Panc1 (cell line): ENCODE measurements at places on chromosomes 7 and 10. TPM values are rescaled to one million over a fixed set of nuclear protein-coding genes. Genes with fewer than 3 reads are reported as not detected.

DNA sequence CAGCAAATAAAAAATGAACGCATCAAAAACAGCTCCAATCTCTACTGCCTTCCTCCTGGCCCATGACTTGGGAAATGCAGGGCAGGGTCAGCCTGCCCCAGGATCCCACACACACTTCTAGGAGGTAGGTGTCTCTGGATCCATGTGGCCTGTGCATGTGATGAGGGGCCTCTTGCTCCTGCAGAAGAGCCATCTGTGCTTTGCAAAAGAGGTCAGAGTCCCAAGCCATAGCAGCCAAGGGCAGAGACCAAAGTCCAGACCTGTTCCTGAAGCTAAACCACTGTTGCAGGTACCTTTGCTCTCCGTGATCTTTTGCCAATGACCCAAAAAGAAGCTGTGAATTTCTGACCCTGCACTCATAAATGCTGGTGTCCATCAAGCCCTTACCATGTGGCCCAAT is 57.1 kb downstream of the KCNMA1 start:
- no peaks in the 10 kb centered on the region for H3K27me3 ChIP-seq
- H3K4me1 ChIP-seq: peaks cover 65% of the 10 kb centered on the region
- H3K36me3 ChIP-seq: no peaks in the 10 kb centered on the region
- H3K27ac ChIP-seq: peak overlapping the region; percentile 25; the same call in 1 of the 2 replicates
- DNase-seq: no peak

DNA sequence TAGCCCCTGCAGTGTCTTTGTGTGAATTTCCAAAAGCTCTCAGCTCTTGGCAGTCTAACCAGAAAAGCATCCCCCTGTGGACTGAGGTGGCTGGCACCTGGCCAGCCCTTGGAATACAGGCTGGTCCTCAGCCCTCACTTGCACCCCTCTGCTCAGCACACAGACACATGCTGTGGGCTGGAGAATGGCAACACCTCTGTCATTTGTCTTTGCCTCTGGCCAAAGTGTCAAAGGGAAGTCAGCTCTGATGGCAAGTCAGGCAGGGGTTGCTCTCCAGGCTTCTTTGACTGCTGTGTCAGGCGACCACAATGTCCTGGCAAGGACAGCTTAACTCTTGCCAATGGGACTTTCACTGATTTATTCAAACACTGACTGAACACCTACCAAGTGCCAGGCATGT is 724.8 kb downstream of the INHBA start:
- DNase-seq: no peak
- no peak overlapping the region for H3K27ac ChIP-seq
- no peaks in the 10 kb centered on the region for H3K36me3 ChIP-seq
- H3K27me3 ChIP-seq: no peaks in the 10 kb centered on the region
- no peaks in the 10 kb centered on the region for H3K4me1 ChIP-seq
- no peak overlapping the region for H3K4me3 ChIP-seq

DNA sequence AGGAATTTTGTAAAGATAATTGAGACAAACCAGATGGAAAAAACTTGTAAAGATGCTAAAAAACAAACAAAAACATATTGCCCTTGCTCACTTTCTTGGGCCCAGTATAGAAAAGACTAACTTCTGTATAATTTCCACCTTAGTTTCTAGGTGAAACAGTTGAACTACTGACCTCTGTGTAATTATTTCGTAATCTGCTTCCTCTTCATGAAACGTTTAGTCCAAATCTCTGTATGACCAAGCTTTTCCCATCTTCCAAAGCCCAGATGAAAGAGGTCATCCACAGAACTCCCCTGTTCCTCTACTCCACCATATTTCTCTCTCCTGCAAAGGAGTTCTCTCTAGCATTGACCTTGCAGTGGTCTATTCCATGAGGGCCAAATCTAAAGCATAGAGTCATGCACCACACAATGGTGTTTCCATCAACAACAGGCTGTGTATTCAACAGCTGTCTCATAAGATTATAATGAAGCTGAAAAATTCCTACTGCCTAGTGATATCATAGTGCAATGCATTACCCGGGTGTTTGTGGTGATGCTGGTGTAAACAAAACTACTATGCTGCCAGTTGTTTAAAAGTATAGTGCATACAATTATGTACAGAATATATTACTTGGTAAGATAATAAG is 647.6 kb downstream of the TNS3 start:
- H3K27me3 ChIP-seq: no peaks in the 10 kb centered on the region
- no peak overlapping the region; the same call in 1 of the 2 replicates for H3K27ac ChIP-seq
- peaks cover 11% of the 10 kb centered on the region; the same call in 1 of the 2 replicates for H3K4me1 ChIP-seq
- no peaks in the 10 kb centered on the region for H3K36me3 ChIP-seq
- H3K4me3 ChIP-seq: no peak overlapping the region
- no peak for DNase-seq

The SEMA3C gene
- total RNA-seq: 232 TPM

The ZEB1 gene
- 31.5 TPM for total RNA-seq

The NODAL gene
- total RNA-seq: not detected

The HYAL4 gene
- not detected for total RNA-seq

GRCh38 chr10:133199992-133200611 is 29.9 kb upstream of the UTF1 start:
- H3K4me1 ChIP-seq: no peaks in the 10 kb centered on the region
- H3K27ac ChIP-seq: no peak overlapping the region
- no peak for DNase-seq
- no peak overlapping the region for H3K4me3 ChIP-seq
- H3K36me3 ChIP-seq: no peaks in the 10 kb centered on the region
- no peaks in the 10 kb centered on the region for H3K27me3 ChIP-seq

The MAGI2 gene
- 5.4 TPM for total RNA-seq

The MORN4 gene
- 17.9 TPM for total RNA-seq

GRCh38 chr10:71727105-71727737 is 7.6 kb upstream of the C10orf105 start:
- H3K36me3 ChIP-seq: no peaks in the 10 kb centered on the region
- no peaks in the 10 kb centered on the region for H3K27me3 ChIP-seq
- no peak for DNase-seq
- H3K27ac ChIP-seq: no peak overlapping the region

- no peak overlapping the region for H3K27ac ChIP-seq
- H3K4me1 ChIP-seq: no peaks in the 10 kb centered on the region
- no peaks in the 10 kb centered on the region for H3K36me3 ChIP-seq
- DNase-seq: no peak
- H3K4me3 ChIP-seq: no peak overlapping the region
- no peaks in the 10 kb centered on the region for H3K27me3 ChIP-seq
Measured at GRCh38 chr7:6559896-6560295, 8.6 kb upstream of the GRID2IP start.

DNA sequence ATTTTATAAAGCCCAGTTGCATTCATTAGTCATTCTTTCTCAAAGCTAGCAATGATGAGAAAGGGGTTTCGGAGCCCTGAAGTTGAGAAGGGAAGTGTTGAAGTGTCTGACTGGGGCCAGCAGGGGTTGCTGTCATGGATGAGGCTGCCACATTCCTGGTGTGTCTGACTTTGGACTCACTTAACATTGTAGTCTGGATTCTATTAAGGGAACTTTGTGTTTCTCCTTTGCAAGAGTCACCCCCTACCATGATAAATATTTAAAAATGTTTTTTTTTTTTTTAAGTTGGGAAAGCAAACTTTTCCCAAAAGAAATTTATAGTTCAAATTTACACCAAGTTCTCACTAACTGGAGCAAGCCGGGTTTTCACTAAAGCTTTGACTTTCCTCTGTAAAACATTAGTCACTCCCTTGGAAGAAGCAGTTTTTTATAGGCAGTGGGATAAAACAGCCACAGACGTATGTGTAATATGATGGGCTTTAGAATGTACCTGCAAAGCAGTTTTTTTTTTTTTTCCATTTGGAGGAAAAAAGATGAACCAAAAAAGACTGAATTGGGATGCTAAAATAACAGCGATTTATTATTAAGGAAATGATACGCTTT is 243.6 kb downstream of the TWIST1 start:
- no peaks in the 10 kb centered on the region for H3K36me3 ChIP-seq
- no peaks in the 10 kb centered on the region for H3K27me3 ChIP-seq
- H3K4me1 ChIP-seq: no peaks in the 10 kb centered on the region

GRCh38 chr7:139973101-139974050 is 89.4 kb downstream of the PARP12 start:
- no peak overlapping the region for H3K27ac ChIP-seq
- H3K4me1 ChIP-seq: no peaks in the 10 kb centered on the region
- no peaks in the 10 kb centered on the region for H3K27me3 ChIP-seq
- DNase-seq: no peak
- H3K36me3 ChIP-seq: no peaks in the 10 kb centered on the region

The MSMB gene
- not detected for total RNA-seq

- no peaks in the 10 kb centered on the region for H3K36me3 ChIP-seq
- no peak overlapping the region for H3K27ac ChIP-seq
- H3K27me3 ChIP-seq: no peaks in the 10 kb centered on the region
- H3K4me1 ChIP-seq: peaks cover under 1% of the 10 kb centered on the region; the same call in 1 of the 2 replicates
Measured at GRCh38 chr10:79137826-79138225, 69.1 kb downstream of the ZMIZ1 start.

The HMX3 gene
- 15.2 TPM for total RNA-seq
